ENCODE measurements at places on chromosomes 6 and 20.

GRCh38 chr6:53299331-53300005, 49.3 kb downstream of the ELOVL5 start:
- DNase-seq = no peak

DNA sequence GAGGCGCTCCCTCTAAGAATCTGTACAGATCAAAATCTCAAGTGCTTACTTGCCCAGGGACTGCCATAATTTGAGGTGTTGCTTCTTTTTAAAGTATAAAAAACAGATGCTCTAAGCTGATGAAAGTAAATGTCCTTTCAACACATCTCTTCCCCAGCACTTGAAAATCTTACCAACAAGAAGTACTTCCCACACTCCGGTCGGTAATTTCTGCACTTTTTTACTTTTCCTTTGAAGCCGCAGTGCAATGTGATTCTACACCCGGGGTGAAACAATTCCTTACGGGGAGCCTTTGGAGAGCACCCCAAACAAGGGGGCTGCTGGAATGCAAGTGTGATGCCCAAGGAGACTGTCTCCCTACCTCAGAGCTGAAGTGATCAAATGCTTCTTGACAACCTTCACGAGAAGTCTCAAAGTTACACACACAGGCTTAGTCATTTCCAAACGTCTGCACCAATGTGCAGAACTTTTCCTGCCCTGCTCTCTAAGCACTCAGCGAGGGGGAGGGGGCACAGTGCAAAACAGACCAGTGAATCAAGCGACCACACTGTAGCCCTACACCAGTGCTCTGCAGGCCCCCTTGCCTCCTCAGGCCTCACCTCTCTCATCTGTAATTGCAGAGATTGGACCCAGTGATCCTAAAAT, 56.7 kb downstream of the ATXN1 start:
- DNase-seq = no peak

DNA sequence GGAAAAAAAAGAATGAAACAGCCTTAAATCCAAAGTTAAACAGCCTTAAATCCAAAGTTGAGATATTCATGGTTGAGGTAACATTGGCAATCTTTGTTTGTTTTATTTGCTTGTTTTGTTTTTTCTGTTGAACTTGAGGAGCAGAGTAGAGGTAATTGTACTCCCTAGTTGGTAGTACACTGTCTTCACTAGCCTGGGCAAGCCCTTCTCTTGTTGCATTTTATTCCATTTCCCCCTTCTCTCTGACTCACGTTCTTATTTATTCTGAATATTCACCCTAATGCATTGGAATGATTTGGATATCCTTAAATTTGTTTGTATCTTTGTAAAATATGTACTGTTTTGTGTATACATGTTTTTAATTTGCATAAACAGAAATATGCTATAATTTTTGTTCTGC, 397.6 kb downstream of the CDC5L start:
- no peak for DNase-seq

DNA sequence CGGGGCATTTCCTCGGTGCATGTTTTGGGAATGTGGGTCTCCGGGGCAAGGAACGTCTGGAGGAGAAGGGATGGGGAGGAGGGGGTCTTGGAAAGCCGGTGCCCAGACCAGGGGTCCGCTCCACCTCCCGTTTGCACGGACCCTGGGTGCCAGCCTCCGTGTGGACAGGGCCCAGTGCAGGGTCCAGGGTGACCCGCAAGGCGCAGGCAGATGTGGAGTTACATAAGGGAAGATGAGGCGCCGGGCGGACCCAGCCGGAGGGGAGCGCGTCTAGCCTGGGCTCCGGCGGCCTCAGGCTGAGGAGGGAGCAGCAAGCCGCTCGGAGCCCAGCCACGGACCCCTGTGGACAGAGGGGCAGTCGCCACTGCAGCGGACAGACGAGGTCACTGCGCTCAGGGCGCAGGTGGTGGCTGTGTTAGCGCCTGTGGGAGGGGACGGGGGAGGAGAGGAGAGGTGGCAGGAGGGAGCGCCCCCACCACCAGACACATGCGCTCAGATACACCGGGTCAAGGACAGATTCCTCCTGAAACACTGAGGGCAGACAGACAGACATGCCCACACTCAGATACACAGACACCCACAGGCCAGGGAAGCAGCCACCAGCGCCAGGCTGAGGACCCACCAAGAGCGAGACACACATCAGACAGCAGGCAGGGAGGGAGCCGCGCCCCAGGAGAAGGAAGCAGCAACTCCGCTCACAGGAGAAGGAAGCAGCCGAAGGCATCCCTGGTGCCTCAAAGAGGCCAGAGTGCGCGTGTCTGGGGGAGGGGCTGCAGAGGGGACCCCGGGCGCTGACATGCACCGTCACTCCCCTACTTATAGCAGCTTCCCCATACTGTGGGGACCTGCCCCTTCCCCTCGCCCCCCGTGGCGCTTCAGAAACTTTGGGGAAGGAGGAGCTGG, 839 bp upstream of the HRH3 start:
- DNase-seq = no peak

DNA sequence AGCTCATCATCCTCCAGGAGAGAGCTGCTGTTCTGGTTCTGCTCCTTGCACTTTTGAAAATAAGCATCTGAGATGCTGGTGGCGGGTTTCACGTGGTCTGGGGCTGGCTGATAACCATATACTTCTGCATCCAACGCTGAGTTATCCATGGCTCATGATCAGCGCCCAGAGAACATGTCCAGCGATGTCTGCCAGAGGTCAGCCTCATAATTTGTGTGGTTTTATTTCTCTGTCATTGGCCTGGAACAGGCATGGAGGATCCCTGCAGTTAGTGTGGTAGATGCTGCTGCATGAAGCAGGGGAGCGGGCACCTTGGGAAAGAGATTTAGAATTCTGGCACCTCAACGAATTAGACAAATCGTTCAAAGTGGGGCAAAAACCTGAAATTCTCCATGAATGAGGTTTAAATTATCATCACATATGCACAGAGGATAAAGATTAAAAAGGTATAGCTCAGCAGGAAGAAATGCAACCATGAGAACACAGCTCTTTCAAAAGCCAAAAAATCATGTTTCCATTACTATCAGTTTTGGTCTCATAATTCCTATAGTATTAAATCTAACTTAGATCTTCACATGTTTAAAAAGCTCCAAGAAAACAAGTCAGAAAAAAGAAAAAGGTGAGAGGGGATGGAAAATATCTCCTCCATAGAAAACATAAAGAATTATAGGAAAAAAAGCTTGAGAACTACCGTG, 157.2 kb downstream of the SOD2 start:
- DNase-seq = no peak

GRCh38 chr6:134436950-134437349, 119.0 kb upstream of the SGK1 start:
- DNase-seq = no peak

Data from NCI-H748 treated with DMSO at 0.1 percent for 48 hours (cell line).